ENCODE measurements at places on chromosomes 3 and 15.
A peak's percentile ranks its signal among the peaks of the same experiment; 100 is the strongest.

DNA sequence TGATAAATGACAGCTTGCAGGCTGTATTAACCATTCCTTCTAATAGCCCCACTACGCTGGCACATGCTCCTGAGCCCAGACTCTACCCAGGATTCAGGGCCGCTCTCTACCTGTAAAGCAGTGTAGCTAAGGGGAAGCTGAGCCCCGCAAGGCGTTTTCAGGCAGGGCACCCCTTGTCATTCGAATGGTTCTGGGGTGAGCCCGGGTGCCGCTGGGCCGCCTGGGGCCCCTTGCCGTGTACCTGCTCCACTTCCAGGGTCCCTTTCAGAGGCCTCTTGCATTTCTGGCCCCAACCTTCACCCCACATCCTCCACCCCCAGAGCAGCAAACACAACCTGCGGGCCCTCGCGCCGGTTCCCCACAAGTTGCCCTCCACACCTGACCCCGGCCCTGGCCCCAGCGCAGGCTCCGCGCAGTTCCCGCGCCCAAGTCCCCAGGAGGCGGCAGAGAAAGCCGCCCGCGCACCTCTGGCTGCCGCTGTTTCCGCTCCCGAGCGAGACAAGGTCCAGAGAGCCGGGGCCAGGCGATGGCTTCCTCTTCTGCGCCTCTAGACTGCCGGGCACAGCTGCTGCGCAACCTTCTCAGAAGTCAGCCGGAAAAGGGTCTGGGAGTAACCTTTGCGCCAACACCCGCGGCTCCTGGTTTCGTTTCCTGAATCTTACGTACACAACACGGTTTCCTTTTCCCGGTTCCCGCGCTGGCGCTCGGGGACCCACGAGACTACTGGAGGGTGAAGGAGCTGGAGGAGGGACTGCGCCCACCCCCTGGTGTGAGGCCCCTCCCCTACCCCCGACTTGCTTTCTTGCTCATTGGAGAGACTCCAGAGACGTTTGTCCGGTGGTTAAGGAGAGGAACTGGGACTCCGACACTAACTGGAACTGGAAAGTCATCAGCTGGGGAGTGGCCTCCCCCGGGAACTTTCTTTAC, at the start of gene PLSCR1:
Gene PLSCR1 (minus strand): TSS at position 606 of the 927 bp plus-strand sequence. CDS start 8,055 bp downstream, outside the sequence.
- DNase-seq, result peak; percentile 86

DNA sequence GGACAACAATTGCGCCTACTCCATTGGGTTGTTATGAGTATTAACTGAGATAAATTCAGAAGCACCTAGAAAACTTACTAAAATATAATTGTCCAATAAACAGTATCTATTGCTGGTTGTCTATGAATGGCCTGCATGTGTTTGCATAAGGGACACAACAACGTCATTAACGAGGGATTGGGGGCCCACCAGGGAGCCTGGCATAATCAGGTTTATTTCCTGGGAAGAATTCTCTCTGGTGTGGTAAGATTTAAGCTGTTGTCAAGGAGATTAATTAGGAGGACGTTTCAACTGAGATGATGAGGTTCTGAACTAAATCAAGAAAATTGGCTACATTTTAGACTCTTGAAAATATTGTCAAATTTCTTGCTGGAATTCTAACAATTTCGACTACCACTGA, 176.1 kb upstream of the CDIN1 start:
- no peak for DNase-seq

GRCh38 chr3:141276398-141276797, 44.8 kb downstream of the PXYLP1 start:
- DNase-seq, result no peak

GRCh38 chr3:177905173-177906125, 630.8 kb upstream of the KCNMB2 start:
- no peak for DNase-seq

GRCh38 chr3:154658000-154658399, 228.0 kb upstream of the GPR149 start:
- DNase-seq, result no peak

- DNase-seq, result no peak
These were observed 407.1 kb upstream of the MCTP2 start for GRCh38 chr15:93823971-93824913.

GRCh38 chr15:49038382-49038781, 7.9 kb downstream of the SECISBP2L start:
- DNase-seq, result no peak

- DNase-seq, result no peak
These were observed 21.1 kb upstream of the SKOR1 start for GRCh38 chr15:67803996-67804843.

DNA sequence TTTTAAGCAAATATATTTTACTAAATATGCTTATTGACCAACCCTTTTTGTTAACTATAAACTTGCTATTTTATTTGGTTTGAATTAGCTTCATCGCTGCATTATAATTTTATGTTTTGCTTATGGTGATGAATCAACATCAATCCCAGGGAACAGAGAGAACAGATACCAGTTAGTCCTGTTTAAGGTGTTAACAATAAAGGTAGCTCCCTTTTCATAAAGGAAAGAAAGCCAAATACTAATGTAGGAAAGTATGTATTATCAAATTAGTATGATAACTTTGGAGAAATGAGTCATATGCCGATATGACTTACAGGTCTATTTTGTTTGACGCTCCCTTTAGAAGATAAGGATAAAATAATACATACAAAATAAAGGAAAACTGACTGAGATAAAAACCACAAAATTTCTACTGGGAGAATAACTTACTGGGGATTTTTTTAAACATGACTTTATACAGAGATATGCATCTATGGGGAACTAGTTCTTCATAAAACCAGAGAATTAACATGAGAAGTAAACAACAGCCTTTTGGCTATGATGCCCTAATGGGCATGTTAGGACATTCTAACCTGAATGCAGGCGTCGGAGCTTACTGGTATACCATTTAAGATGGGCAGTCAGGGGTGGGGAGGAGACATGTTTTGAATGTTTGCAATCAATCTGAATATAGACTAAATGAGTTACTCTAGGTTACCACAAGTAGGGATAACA, 4.5 kb downstream of the OR5K2 start:
- DNase-seq, result no peak

- DNase-seq, result no peak
These were observed 5.8 kb upstream of the ABHD17C start for GRCh38 chr15:80689294-80689693.

DNA sequence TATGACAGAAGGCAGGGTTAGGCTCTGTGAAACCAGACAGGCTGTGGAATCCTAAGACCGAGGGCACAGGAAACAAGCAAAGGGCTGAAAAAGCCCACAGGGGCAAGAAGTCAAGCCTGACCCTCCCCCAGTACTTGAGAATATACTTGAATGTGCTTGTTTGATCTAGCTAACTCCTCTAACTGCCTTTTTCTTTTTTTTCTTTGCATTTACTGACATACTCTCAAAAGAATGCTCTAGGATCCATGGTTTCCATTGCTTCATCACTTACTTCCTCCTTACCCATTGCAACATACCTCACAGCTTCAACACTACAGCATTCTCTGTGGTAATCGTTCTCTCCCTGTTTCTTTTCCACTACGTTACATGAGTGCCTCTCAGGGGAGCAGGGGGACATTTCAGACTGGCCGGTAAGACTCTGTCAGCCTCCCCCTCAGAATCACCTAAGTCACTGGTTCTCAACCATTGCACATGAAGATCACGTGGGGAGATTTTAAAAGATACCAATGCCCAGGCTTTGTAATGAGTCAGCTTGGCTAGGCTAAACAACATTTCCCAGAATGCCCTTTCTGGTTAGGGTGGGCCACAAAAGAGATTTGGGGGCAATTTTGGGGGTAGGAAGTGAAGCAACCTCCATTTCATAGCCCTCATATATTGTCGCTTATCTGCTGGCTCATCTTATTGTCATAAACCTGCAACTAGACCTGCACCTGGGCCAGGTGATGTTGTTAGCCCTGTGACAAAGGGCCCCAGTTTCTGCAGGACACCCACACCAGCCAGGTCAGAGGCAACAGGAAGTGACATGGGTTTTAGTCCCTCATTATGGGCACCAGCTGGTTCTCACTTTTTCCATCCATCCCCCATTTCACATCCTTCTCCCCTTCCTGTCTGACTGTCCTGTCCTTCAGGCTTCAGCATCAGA, 24.6 kb upstream of the RSL24D1 start:
- peak; percentile 73 for DNase-seq

GRCh38 chr3:158368271-158368670, 202.7 kb upstream of the MLF1 start:
- no peak for DNase-seq

DNA sequence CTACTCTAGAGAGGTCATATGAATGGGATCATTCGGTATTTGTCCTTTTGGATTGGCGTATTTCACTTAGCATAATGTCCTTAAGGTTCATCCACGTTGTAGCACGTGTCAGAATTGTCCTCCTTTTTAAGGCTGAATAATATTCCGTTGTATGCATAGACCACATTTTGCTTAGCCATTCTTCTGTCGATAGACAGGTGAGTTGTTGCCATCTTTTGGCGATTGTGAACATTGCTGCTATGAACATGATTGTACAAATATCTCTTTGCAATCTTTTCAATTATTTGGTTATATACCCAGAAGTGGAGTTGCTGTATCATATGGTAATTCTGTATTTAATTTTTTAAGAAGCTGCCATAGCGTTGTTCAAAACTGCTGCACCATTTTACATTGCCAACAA, 52.4 kb upstream of the GOLGA8J start:
- DNase-seq, result no peak

GRCh38 chr3:54761637-54762036, 166.2 kb downstream of the LRTM1 start:
- no peak for DNase-seq

- no peak for DNase-seq
These were observed 143.0 kb downstream of the LPP start for GRCh38 chr3:188296761-188297612.

DNA sequence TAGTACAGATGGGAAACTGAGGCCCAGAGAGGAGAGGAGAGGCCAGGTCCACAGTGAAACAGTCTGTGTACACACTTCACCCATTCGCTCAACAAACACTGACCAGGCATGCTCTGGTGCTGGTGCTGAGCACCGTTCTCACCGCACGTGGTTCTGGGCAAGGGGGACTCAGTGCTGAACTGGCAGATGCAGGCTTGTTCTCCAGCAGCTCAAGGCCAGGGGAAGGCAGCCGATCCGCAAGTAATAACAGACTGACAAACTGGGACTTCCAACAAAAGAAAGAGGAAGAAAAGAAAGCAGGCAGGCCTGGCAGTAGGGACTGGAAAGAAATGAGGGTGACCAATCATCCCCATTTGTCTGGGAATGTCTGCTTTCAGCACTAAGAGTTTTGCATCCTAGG, 25.6 kb upstream of the LINGO1 start:
- no peak for DNase-seq

DNA sequence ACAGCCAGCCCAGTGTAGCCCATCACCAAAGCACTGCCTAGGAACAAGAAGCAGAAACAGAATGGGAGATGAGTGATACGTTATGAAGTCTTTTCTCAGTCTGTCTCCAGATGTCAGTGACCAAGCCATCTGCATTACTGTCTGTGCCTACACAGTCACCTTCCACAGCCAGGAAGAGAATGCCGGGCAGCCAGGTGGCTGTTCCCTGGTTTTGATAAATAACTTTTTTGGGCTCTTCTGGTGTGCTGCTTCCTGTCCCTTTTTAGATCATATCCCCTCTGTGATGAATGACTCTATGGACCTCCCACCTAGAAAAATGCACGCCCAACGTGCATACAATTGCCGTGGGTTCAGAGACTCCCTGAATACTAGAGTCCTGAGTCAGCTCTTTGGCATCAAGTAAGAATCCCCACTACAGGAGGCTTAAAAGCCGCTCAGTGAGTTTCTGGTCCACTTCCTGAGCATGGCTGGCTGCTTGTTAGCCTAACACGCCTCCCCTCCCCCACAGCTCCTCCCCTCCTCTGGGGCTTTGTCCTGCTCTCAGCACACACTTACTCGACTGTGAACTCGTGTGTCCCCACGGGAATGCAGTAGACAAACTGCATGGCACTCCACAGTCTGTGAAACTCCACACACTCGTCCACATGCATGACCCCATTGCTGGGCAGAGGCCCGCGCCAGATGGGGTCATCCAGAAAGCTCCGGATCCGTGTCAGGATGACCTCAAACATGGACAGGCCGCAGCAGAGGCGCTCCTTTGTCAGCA, 34.7 kb downstream of the NIPA2 start:
- DNase-seq, result no peak

- DNase-seq, result no peak
These were observed 11.5 kb downstream of the SLC51A start for GRCh38 chr3:196227629-196228493.

GRCh38 chr3:9392041-9392440, 5.4 kb upstream of the SETD5 start:
- no peak for DNase-seq

DNA sequence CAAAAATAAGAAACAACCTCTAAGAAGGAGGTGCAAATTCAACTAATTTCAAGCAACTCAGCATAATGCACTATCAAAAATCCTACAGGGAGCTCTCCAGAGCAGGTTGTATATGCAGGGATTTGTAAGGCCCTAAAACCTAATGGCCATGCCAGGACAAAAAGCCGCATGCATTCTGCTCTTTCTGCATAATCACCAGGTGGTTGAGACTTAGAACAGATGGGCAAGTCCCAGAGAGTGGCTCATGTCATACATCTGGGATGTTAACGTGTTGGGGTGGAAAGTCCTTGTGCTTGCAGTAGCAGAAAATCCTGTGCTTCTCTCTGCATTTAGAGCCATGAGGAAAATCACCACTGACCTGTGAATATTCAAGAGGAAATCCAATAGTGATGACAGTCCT, 1002.9 kb downstream of the AGBL1 start:
- DNase-seq, result no peak
